Femur (tissue), 1 donor: ENCODE measurements at places on chromosomes 13 and 19.
A peak's percentile ranks its signal among the peaks of the same experiment; 100 is the strongest.

DNA sequence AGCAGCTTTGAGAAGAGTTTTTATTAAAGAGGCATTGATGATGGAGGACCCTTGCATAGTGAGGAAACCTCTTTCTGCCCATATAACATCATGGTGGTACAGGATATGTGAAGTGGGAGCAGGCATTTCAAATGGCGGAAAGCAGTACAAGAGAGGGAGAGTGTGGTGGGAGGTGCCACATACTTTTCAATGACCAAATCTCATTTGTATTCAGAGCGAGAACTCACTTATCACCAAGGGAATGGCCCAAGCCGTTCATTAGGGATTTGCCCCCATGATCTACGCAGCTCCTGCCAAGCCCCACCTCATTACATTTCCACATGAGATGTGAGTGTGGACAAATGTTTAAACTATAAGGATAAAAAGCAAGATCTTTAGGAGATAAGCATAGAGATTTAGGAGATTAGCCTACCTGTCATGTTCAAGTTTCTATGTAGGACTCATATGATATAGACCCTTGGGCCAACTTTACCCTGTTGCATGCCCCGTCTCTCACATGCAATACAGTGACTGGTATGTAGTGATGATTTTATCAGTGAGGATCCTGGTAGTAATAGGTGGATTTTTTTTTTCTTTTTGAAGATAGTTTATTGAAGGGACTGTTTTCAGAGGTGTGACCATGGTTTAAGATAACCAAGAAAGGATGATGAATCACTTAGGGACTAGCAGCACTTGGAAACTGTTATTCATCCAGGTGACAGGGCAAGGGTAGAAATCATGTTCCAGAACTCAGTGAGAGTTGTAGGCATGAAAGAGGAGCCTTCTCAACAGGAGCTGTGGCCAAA, 38.3 kb downstream of the DNAJC15 start:
- no peak for DNase-seq

DNA sequence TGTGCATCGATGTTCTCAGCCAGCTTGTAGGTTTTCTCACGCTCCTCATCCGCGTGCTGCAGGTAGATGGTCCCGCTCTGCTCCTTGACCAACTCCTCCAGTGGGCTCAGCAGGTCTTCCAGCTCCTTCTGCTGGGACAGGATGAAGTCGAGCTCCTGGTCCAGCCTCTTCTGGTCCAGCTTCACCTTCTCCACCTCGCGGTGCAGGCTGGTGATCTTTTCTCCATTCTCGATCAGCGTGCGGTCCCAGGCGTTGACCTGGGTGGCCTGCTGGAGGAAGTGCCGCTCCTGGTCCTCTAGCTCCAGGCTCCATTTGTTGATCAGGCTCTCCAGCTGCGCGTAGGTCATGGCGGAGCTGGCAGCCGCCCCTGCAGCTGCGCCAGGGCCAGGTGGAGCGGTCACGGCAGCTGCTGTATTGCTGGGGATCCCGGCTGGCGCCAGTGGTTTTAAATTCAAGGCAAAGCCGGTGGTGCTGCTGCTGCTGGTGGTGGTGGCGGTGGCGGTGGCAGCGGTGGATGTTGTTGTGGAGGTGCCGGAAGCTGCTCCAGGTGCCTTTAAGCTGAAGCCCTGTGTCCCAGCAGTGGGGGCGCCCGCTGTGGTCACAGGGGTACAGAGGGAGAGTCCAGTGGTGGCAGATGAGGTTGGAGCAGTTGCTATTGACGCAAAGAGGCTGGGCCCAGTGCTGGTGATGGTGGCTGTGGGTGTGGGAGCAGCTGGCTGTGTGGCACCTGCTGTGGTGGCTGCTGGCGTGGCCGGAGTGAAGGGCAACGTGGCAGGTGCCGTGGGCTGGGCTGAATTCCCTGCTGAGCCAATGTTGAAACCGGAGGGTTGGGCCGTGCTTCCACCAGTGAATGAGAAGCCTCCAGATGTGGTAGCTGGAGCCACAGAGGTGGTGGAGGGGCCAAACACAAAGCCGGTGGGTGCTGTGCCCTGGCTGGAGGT, 12.1 kb upstream of the IL4I1 start:
- DNase-seq: peak; percentile 14

GRCh38 chr19:2289714-2290435, 7.9 kb upstream of the PEAK3 start:
- DNase-seq: no peak

DNA sequence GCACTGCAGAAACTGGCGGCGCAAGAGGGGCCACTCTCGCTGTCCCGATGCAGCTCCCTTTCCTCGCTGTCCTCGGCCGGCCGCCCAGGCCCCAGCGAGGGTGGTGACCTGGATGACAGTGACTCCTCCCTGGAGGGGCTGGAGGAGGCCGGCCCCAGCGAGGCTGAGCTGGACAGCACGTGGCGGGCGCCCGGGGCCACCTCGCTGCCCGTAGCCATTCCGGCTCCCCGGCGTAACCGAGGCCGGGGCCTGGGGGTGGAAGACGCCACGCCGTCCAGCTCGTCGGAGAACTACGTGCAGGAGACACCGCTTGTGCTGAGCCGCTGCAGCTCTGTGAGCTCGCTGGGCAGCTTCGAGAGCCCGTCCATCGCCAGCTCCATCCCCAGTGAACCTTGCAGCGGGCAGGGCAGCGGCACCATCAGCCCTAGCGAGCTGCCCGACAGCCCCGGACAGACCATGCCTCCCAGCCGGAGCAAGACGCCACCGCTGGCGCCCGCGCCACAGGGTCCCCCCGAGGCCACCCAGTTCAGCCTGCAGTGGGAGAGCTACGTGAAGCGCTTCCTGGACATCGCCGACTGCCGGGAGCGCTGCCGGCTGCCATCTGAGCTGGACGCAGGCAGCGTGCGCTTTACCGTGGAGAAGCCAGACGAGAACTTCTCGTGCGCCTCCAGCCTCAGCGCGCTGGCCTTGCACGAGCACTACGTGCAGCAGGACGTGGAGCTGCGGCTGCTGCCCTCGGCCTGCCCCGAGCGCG, 12.4 kb downstream of the C19orf25 start:
- DNase-seq: no peak

DNA sequence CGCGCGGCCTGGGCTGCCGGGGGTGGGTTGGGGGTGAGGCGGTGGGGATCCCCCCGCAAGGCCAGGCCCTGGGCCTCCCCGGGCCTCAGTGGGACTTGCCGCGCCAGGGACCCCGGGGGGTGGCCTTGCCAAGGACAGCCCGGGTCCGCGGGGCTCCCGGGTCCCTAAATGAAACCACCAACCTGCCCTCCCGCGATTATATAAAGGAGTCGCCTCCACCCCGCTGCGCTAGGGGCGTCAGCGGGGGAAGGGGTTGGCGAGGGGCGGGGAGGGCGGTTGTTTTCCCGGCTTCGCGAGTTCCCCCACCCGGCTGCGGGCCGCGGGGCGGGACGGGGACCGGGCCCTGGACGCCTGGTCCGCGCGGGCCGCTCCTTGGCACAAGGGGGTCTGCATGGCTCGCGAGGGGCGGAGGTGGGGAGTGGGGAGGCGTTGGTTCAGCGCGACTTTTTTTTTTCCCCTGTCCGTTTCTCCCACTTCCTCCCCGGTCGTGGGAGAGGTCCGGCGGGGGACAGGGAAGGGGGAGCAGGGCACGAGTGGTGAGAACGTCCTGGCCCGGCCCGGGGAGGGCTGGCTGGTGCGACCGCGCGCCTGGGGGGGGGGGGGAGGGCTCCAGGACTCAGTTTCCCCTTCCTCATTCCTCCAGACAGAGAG, 822 bp upstream of the ZBTB7A start:
- peak; percentile 59 for DNase-seq

DNA sequence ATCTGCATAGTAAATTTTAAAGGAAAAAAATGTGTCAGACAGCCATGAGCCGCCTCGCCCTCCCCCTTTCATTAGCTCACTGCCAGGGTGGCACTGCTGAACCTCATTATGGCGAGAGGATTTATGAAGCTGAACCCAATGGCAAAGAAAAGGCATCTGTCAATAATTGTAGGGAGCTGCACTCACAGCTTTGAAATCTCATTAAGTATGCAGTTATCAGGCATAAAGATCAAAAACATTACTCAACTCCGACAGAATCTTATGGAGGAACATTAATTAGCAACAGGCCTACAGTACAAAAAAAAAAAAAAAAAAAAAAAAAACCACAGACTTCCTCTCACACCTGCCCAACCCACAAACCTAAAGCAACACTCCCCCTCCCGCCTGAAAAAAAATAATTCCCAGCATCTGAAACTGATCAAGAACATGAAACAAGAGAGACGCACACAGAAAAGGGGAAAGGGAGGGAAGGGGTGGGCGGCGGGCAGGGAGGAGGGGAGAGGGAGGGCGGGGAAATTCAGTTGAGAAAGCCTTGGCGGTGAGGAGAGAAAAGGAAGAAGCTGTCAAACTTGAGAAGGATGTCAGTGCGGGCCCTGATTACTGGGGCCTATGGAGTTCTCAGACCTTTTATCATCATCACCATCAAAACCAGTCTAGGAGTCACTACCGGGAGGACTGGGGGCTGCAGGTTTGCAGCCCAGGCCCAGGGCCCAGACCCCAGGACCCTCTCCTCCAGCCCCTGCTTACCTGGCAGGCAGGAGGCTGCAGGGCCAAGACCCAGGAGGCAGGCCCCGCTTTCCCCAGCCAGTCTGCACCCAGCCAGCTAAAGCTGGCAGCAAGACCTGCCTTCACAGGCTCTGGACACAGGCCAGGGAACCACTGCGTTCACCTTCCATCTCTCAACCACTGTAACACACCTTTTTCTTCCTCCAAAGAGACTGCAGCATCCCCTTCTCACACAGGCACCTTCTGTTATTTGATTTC, 8.9 kb downstream of the TSHZ3 start:
- DNase-seq: no peak

GRCh38 chr13:79480954-79481684, at the start of gene NDFIP2:
Gene NDFIP2, plus strand, starts transcription at chr13:79481155. Its CDS starts 49 bp downstream, at chr13:79481204.
- DNase-seq: peak; percentile 90

- DNase-seq: peak; percentile 6
These were observed 62.9 kb downstream of the RASA3 start for GRCh38 chr13:114069376-114070097.

GRCh38 chr13:106373304-106373988, 162.0 kb downstream of the EFNB2 start:
- DNase-seq: peak; percentile 47

GRCh38 chr13:42477596-42478190, 96.3 kb upstream of the TNFSF11 start:
- DNase-seq: peak; percentile 25

GRCh38 chr19:17454576-17455071, 6.1 kb downstream of the NXNL1 start:
- no peak for DNase-seq

- no peak for DNase-seq
These were observed 273.0 kb downstream of the SHISA2 start for GRCh38 chr13:25778808-25779305.

GRCh38 chr19:46975011-46975924, 44.4 kb upstream of the NPAS1 start:
- peak; percentile 67 for DNase-seq

DNA sequence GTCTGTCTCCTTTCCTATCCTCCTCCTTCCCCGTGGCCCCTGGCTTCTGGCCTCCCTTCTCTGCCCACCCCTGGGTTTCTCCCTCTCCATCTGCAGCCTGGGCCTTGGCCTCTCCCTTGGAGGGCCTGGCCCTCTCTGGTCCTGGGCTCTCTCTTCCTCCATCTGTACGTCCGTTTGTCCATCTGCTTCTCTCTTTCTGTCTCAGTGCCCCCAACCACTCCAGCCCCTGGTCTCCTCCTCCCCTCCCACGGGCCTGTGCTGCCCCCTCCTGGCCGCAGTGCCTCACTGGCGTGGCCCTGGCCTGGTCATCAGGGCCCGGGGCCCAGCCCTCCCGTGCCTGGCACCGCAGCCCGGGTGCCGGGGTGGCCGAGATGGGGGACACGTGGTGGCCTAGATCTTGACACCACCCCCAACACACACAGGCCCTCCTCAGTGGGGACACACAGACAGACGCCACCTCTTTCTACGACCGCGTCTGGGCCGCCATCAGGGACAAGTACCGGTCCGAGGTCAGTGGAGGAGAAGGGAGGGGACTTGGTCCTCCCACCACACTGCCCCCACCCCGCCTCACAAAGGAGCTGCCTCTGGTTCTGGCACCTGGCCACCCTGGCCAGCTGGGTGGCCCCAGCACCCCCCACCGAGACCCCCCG, 11.3 kb downstream of the PRKCSH start:
- no peak for DNase-seq

DNA sequence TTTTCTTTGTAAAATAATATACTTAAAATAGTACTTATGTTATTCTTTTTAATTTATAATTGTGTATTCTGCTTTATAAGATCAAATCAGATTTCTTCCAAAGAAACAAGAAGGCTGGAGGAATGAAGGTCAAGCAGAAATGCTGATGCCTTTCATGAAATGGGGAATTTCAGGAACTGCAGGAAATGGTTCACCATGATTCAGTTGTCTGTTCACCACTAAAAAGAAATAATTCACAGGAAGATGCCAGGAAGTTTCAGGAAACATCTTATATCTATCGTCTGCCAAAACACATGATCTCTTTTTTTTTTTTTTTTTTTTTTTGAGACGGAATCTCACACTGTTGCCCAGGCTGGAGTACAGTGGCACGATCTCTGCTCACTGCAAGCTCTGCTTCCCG, 15.7 kb upstream of the SCEL start:
- no peak for DNase-seq

DNA sequence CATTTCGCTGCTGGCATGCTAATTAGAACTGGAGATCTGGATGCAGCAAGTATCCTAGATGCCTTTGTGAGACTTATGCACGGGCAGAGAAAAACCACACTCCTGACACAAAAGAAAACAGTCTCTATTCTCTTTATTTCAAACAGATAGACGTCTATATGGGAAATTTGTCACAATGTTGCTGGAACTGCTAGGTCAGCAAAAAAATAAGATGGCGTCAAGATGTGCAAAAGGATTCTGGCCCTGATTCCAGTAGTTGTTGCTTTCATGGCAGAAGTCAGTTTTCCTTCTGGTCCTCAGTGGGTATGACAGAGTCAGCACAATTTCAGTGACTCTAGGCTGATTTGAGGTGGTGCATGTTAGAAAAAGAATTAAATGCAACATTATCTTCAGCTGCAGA, 1068.0 kb downstream of the SLITRK5 start:
- no peak for DNase-seq

DNA sequence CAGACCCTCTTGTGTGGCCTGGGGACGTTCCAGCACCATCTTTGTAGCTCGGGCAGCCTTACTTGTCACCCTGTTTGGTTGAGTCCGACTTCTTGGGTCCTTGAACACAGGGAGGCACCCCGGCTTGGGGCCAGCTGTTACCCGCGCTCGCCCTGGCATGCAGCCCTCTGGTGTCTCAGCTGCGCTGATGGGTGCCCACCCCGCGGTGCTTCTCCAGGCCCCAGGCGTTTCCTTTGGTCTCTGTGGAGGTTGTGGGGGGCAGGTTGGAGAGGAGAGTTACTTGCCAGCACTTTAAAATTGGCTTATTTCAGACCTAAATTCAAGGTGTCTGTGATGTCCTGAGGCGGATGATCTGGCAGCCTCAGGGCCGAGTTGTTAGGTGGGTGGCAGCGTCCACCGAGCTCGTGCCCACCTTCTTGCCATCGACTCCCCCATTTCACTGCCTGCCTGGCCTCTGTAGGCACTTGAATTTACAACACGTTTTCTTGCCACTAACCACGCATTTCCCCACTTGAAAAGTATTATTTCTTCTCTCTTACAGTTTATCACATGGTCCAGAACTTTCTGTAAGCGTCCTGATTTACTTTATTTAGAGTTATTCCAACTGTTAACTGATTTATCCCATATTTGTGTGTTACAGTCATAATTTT, 16.9 kb downstream of the UBAC2 start:
- DNase-seq: no peak

GRCh38 chr13:35833608-35834275, 297.4 kb downstream of the DCLK1 start:
- DNase-seq: no peak
